Spinal cord (tissue), 10 donors: ENCODE measurements at places on chromosomes 4 and X. TPM values are rescaled to one million over a fixed set of nuclear protein-coding genes. Genes with fewer than 3 reads are reported as not detected.
A peak's percentile ranks its signal among the peaks of the same experiment; 100 is the strongest.

DNA sequence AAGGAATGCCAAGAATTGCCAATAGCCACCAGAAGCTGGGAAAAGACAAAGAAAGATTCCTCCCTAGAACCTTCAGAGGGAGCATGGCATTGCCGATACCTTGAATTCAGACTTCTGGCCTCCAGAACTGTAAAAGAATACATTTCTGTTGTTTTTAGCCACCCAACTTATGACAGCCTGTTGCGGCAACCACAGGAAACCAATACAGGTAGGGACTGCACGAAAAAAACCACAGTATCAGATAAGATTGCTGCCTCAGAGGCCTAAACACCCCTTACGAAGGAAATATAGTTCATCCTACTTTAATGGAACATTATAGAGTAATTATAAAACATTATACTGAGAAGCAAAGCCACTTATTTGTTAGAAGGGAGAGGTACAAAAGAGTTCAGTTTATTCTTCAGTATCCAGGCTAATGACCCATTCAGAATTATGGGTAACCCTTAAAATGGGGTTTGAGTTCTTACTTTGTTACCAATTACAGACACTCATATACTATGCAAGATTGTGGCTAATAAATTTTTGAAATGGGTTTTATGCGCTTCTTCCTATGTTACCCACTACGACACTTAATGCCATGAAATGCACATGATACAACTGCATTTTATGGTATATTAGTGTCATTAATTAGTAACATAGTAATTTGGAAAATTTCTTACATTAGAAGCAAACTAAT is 37.4 kb upstream of the SMIM10L2A start:
- no peaks in the 10 kb centered on the region for H3K4me1 ChIP-seq
- no peak overlapping the region for H3K4me3 ChIP-seq
- no peaks in the 10 kb centered on the region for H3K27me3 ChIP-seq

- H3K36me3 ChIP-seq, result no peaks in the 10 kb centered on the region
- DNase-seq, result no peak
- no peaks in the 10 kb centered on the region for H3K27me3 ChIP-seq
Measured at GRCh38 chrX:67044029-67044653, 405.3 kb upstream of the EDA2R start.

GRCh38 chr4:105634402-105635080 is 73.9 kb downstream of the INTS12 start:
- no peaks in the 10 kb centered on the region for H3K27me3 ChIP-seq
- H3K4me1 ChIP-seq, result no peaks in the 10 kb centered on the region
- DNase-seq, result peak; percentile 69
- no peak overlapping the region for H3K27ac ChIP-seq
- no peak overlapping the region for H3K4me3 ChIP-seq

DNA sequence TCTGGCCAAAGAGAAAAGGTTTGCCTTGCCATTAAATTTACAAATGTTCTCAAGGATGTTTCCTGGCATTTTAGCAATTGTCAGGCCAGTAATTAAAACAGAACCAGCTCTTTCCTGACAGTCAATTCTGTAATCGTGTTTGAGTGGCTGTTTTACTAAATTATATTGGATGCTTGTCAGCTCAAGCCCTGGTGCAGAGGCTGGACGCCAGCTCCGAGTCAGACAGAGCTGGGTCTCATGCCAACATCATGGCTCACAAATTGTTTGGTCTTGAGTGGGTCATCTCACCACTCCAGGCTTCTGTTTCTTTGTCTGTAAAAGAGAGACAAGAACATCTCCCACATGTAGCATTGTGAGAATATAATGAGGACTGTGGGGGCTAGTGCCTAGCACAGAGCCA is 190.3 kb upstream of the PSAPL1 start:
- H3K27me3 ChIP-seq, result no peaks in the 10 kb centered on the region
- H3K36me3 ChIP-seq, result no peaks in the 10 kb centered on the region
- no peak overlapping the region for H3K27ac ChIP-seq
- DNase-seq, result no peak
- H3K4me3 ChIP-seq, result no peak overlapping the region

- no peak overlapping the region for H3K27ac ChIP-seq
- no peaks in the 10 kb centered on the region for H3K4me1 ChIP-seq
- no peaks in the 10 kb centered on the region for H3K36me3 ChIP-seq
- peaks cover 2% of the 10 kb centered on the region for H3K27me3 ChIP-seq
- H3K4me3 ChIP-seq, result no peak overlapping the region
Measured at GRCh38 chrX:38276089-38276488, 51.2 kb downstream of the RPGR start.

- H3K36me3 ChIP-seq, result peaks cover 14% of the 10 kb centered on the region
- peak; percentile 74 for DNase-seq
- peak within 1 kb of the TSS; percentile 70 for H3K4me3 ChIP-seq
- peaks cover 19% of the 10 kb centered on the region for H3K4me1 ChIP-seq
Measured at GRCh38 chrX:71254092-71254963, at the start of gene ZMYM3. ZMYM3 (minus strand) TSS chrX:71254140; CDS start chrX:71253255, 885 bp downstream.

DNA sequence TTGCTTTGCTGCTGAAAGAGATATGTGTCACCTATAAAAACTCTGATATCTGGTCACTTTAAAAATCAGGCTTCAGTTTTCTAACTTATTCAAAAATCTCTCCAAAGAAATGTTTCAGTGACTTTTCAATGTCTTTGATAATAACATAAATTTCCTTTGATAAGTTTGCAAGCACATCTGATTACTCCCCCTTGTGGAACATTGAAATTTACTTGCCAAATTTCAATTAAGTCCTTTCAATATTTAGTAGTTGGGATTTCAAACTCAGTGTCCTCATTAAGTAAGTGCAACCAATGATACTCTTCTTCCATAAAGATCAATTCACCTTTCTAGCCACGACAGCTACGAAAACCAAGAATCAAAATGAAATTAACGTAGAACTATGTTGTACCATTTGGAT is 151.3 kb upstream of the FAM47C start:
- H3K4me1 ChIP-seq, result no peaks in the 10 kb centered on the region
- peaks cover 7% of the 10 kb centered on the region for H3K27me3 ChIP-seq
- H3K4me3 ChIP-seq, result no peak overlapping the region
- peak; percentile 27 for DNase-seq

- no peak for DNase-seq
- no peaks in the 10 kb centered on the region for H3K36me3 ChIP-seq
- H3K27me3 ChIP-seq, result no peaks in the 10 kb centered on the region
Measured at GRCh38 chrX:151679798-151680402, 15.4 kb upstream of the PRRG3 start.

- no peak overlapping the region for H3K27ac ChIP-seq
- no peaks in the 10 kb centered on the region for H3K4me1 ChIP-seq
- H3K27me3 ChIP-seq, result no peaks in the 10 kb centered on the region
- no peak overlapping the region for H3K4me3 ChIP-seq
- no peak for DNase-seq
- H3K36me3 ChIP-seq, result no peaks in the 10 kb centered on the region
Measured at GRCh38 chr4:128379860-128380259, 92.2 kb upstream of the PGRMC2 start.

- H3K27ac ChIP-seq, result no peak overlapping the region
- no peaks in the 10 kb centered on the region for H3K4me1 ChIP-seq
- no peaks in the 10 kb centered on the region for H3K27me3 ChIP-seq
- no peak for DNase-seq
Measured at GRCh38 chr4:165758086-165758485, 115.0 kb upstream of the TLL1 start.

DNA sequence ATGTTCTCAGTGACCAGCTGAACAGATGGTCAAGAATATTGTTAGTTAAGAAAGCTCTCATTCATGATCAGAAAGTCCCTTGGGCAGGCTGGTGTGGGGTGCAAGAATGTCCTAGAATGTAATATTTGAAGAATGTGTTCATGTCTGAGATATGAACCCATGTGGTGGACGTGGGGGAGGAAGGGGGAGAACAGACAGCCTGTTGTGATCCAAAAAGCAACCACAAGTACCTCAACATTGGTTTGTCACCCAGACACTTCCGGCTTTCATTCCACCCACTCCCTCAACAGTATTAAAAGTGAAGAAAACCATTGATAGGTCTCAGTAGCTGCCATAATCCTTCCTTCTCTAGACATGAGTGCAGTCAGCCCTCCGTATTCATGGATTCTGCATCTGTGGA is 82.2 kb downstream of the MAML3 start:
- no peaks in the 10 kb centered on the region for H3K36me3 ChIP-seq
- H3K27ac ChIP-seq, result peak overlapping the region; percentile 68
- no peaks in the 10 kb centered on the region for H3K27me3 ChIP-seq
- peaks cover 6% of the 10 kb centered on the region for H3K4me1 ChIP-seq
- DNase-seq, result no peak
- H3K4me3 ChIP-seq, result no peak overlapping the region

- no peaks in the 10 kb centered on the region for H3K27me3 ChIP-seq
- no peak for DNase-seq
- H3K4me1 ChIP-seq, result no peaks in the 10 kb centered on the region
- peak overlapping the region; percentile 94 for H3K27ac ChIP-seq
- H3K4me3 ChIP-seq, result peak overlapping the region; percentile 62
Measured at GRCh38 chrX:55488593-55489313, 895 bp downstream of the USP51 start.

DNA sequence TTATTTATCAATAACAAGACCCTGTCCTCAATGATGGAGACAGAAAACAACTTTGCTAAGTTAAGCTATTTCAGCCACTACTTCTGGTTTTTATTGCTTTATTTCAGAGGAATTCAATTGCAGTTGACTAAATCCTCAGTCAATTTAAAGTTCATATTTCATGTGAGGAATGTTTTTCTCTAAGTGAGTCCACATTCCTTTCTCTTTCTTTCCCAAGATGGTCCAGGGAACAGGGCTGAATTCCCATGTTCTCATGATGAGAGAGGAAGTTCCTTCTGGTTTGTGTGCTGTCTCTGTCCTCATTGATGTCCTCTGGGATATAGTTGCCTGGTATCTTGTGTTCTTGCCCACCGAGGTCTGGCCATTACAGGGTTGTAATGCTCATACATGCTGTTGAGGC is 117.2 kb downstream of the SLIT2 start:
- DNase-seq, result no peak
- no peak overlapping the region for H3K4me3 ChIP-seq
- no peaks in the 10 kb centered on the region for H3K27me3 ChIP-seq
- no peak overlapping the region for H3K27ac ChIP-seq
- no peaks in the 10 kb centered on the region for H3K36me3 ChIP-seq

DNA sequence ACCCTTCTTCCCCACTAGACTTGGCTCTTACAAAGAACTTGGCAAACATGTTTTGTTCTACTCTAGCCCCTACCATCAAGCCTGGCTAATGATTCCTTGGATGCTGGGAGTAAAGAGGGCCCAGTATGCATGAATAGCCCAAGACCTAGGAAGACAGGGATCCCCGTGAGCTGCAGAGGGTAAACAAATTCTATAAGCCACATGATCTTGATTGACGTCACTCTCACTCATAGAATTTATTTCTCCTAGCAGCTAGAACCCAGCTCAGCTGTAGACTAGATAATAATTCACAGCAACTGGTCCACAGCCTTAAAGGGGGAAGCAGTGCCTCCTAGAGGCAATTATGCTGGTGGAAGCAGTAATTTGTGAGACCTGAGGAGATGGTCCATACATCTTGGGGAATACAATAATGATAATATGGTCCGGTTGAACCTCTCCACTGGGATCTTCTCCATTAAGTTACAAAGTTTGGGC is 16.1 kb upstream of the USO1 start:
- peaks cover 3% of the 10 kb centered on the region for H3K36me3 ChIP-seq
- no peaks in the 10 kb centered on the region for H3K4me1 ChIP-seq

GRCh38 chrX:97494756-97495372 is 611.2 kb downstream of the RPA4 start:
- no peaks in the 10 kb centered on the region for H3K27me3 ChIP-seq
- no peaks in the 10 kb centered on the region for H3K4me1 ChIP-seq
- H3K36me3 ChIP-seq, result no peaks in the 10 kb centered on the region
- no peak for DNase-seq
- no peak overlapping the region for H3K4me3 ChIP-seq

ARHGAP6 gene
- 4.5 TPM for total RNA-seq

MAGEC1 gene
- not detected for total RNA-seq

TCP11X2 gene
- total RNA-seq, result 0.40 TPM

ZAR1 gene
- total RNA-seq, result 0.44 TPM

KLHL13 gene
- 34.7 TPM for total RNA-seq

STAP1 gene
- total RNA-seq, result not detected

XG gene
- total RNA-seq, result 0.11 TPM

SCD5 gene
- total RNA-seq, result 180 TPM

HPGD gene
- total RNA-seq, result 14.8 TPM

ENPP6 gene
- 31.6 TPM for total RNA-seq

MFAP3L gene
- total RNA-seq, result 34.4 TPM

HSD17B13 gene
- total RNA-seq, result 0.33 TPM

ARSD gene
- total RNA-seq, result 32.9 TPM
